ENCODE measurements at places on chromosomes 3 and 15.

- no peak for DNase-seq
Observed at GRCh38 chr3:189727898-189728297, 96.7 kb downstream of the TP63 start.

- DNase-seq: peak; percentile 3
Observed at GRCh38 chr3:192130534-192131132, 596.7 kb downstream of the FGF12 start.

DNA sequence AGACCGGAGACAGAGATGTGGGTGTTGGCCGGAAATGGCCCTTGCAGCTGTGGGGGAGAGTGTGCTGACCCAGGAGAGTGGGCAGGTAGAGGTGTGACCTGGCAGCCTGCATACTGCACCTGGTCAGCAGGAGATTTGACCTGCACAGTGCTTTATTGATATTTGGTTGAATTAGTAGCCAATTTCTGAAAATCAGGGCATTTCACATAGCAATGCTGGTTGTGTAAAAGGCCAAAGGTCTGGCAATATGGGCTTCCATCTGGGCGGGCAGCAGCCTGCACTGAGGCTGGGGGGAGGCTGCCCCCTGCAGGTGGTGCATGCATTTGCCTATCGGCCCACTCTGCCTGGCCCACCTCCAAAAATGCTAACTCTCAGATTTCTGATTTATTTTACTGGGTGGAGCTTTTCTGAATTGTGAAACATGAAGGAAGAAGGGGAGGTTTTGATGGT is 9.4 kb upstream of the MGLL start:
- peak; percentile 58 for DNase-seq

- no peak for DNase-seq
Observed at GRCh38 chr15:40785814-40786213, 16.0 kb downstream of the C15orf62 start.

- DNase-seq: no peak
Observed at GRCh38 chr3:3447641-3448040, 268.1 kb upstream of the CRBN start.

- no peak for DNase-seq
Observed at GRCh38 chr15:99303907-99304306, 52.6 kb downstream of the LRRC28 start.

- peak; percentile 16 for DNase-seq
Observed at GRCh38 chr3:127073941-127074820, 91.3 kb downstream of the PLXNA1 start.

Data from fibroblast of villous mesenchyme (primary cell).